ENCODE measurements at places on chromosomes 11 and 22. TPM values are rescaled to one million over a fixed set of nuclear protein-coding genes. Genes with fewer than 3 reads are reported as not detected.

- no peaks in the 10 kb centered on the region for H3K4me1 ChIP-seq
- H3K27me3 ChIP-seq = no peaks in the 10 kb centered on the region
- no peak overlapping the region for H3K27ac ChIP-seq
- no peak overlapping the region for H3K4me3 ChIP-seq
- H3K36me3 ChIP-seq = no peaks in the 10 kb centered on the region
Observed at GRCh38 chr11:36037031-36037430, 93.2 kb downstream of the LDLRAD3 start.

DNA sequence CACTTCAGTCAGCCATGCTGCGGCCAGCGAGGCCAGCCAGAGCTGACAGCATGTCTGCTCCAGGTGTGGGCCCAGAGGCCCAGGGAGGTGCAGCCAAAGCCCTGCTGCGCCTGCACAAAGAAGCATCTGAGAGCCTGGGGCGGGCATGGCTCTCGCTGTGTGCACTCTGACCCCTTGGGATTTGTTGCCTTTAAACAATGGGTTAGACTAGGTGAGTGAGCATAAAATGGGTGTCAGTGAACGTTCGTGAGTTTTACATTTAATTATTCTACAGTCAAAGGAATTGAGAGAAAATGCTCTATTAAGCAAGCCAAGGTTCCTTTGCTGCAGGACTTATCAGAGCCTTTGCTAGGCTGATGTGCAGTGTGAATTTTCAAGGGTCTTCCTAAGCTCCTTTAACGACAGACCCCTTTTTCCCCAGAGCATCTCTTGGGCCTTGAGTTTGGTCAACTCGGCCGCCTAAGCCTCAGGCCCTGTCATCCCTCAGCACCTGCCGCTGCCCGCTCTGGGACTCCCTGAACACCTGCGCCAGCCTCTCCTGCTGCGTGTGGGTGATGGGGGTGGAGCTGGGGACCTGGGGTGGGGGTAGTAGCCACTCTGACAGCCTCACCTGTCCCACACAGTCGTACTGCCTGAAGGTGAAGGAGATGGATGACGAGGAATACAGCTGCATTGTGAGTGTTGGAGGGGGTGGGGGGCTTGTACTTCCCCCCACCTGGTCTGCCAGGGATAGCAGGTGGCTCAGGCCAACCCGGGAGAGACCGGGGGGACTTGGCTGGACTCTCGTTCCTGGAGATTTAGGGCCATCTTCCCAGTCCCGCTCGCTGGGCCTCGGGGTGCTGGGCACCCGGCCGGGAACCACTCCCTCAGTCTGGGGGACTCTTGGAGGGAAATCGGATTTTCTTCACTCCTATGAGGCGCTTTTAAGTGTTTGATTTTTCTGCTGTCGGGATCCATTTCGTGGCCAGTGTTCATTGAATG lies 10.5 kb downstream of the SLC16A8 start:
- no peak overlapping the region for H3K27ac ChIP-seq
- no peak overlapping the region for H3K4me3 ChIP-seq
- no peaks in the 10 kb centered on the region for H3K4me1 ChIP-seq
- no peak for DNase-seq
- H3K27me3 ChIP-seq = no peaks in the 10 kb centered on the region

- no peak overlapping the region for H3K4me3 ChIP-seq
- H3K4me1 ChIP-seq = no peaks in the 10 kb centered on the region
- no peak overlapping the region for H3K27ac ChIP-seq
- H3K27me3 ChIP-seq = no peaks in the 10 kb centered on the region
- no peaks in the 10 kb centered on the region for H3K36me3 ChIP-seq
- no peak for DNase-seq
Observed at GRCh38 chr11:128246364-128246801, 341.0 kb downstream of the ETS1 start.

GRCh38 chr22:26811647-26811992 lies 154.2 kb downstream of the MIAT start:
- DNase-seq = no peak
- H3K27ac ChIP-seq = no peak overlapping the region
- H3K36me3 ChIP-seq = peaks cover 3% of the 10 kb centered on the region
- no peak overlapping the region for H3K4me3 ChIP-seq
- H3K4me1 ChIP-seq = no peaks in the 10 kb centered on the region
- H3K27me3 ChIP-seq = no peaks in the 10 kb centered on the region

GRCh38 chr11:130891326-130891725 lies 25.0 kb downstream of the SNX19 start:
- H3K4me1 ChIP-seq = no peaks in the 10 kb centered on the region
- H3K27me3 ChIP-seq = no peaks in the 10 kb centered on the region
- H3K27ac ChIP-seq = no peak overlapping the region
- peaks cover 71% of the 10 kb centered on the region for H3K36me3 ChIP-seq
- DNase-seq = no peak

DNA sequence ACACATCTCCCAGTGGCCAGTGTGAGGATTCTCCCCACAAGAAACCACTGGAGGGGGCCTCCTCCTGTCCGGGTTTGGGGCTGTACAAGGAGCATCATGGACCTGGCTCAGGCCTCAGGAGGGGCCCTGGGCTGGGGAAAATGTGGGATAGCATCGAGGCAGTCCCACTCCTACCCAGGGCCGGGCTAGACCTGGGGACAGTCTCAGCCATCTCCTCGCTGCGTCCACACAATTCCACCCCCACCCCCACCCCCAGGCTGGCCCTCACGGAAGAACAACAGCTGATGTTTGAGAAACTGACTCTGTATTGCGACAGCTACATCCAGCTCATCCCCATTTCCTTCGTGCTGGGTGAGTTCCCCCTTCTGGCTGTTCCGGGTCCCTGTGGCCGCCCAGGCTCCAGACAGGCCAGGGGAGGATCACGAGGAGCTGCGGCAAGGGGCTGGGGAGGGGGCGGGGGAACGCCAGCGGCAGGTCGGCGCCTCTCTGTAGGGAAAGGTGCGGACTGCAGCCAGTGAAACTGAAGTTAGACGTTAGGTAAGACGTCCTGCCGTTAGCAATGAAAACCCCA lies 4.8 kb downstream of the BEST1 start:
- peak overlapping the region; percentile 16 for H3K4me3 ChIP-seq
- DNase-seq = no peak
- peaks cover 14% of the 10 kb centered on the region for H3K27me3 ChIP-seq
- H3K4me1 ChIP-seq = peaks cover 16% of the 10 kb centered on the region
- no peaks in the 10 kb centered on the region for H3K36me3 ChIP-seq

NRIP3 gene
- 4.9 TPM for total RNA-seq

ST14 gene
- 0.31 TPM for total RNA-seq
